ENCODE measurements at places on chromosomes 1 and 21. TPM values are rescaled to one million over a fixed set of nuclear protein-coding genes. Genes with fewer than 3 reads are reported as not detected.

DNA sequence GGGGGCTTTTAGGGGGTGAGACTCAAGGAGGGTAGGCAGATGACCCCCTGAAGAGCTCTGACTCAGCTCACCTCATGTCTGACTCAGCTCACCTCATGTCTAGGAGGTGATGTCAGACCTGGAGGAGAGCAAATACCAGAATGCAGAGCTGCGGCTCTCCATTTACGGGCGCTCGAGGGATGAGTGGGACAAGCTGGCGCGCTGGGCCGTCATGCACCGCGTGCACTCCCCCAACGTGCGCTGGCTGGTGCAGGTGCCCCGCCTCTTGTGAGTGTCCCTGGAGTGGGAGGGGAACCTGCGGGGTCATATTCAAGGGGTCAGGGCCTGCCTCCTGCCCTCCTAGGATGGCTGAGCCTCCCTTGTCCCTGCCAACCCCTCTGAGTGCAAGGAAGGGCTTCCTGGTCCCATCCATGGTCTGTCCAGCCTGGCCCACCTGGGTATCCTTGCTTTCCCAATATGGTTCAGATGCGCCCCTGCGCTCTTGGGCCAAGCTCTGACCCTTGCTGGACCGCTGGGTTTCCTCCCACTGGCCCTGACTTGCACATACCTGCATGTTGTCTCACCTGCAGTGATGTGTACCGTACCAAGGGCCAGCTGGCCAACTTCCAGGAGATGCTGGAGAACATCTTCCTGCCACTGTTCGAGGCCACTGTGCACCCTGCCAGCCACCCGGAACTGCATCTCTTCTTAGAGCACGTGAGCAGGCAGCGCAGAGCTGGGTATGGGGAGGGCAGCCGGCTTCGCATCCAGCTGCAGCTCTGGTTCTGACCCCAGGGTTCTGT, 9.1 kb downstream of the AMPD2 start:
- no peaks in the 10 kb centered on the region for H3K27me3 ChIP-seq
- no peak overlapping the region for H3K27ac ChIP-seq
- H3K4me3 ChIP-seq: no peak overlapping the region

HLX gene
- 0.43 TPM for total RNA-seq

DNA sequence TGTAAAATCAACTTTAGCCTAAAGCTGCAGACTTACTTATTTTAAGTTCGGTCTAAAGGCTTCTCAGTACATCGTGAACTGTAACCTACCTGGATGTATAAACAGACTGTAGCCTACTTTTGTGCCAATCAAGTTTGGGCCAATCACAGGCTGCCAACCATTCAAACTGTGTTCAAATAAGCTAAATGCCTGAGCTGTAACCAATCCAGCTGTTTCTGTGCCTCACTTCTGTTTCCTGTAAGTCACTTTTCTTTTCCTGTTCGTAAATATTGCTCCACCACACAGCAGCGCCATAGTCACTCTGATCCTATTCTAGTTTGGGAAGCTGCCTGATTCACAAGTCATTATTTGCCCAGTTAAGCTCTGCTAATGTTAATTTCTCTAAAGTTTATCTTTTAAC, 37.5 kb upstream of the SLAMF9 start:
- H3K27ac ChIP-seq: no peak overlapping the region
- H3K4me1 ChIP-seq: peaks cover 4% of the 10 kb centered on the region
- H3K4me3 ChIP-seq: no peak overlapping the region
- no peak for DNase-seq
- H3K27me3 ChIP-seq: peaks cover 24% of the 10 kb centered on the region
- H3K36me3 ChIP-seq: no peaks in the 10 kb centered on the region

- no peaks in the 10 kb centered on the region for H3K36me3 ChIP-seq
- peaks cover 4% of the 10 kb centered on the region for H3K4me1 ChIP-seq
- H3K27me3 ChIP-seq: peaks cover 26% of the 10 kb centered on the region
- no peak for DNase-seq
- no peak overlapping the region for H3K27ac ChIP-seq
These were observed 29.7 kb downstream of the TRIM11 start for GRCh38 chr1:228376651-228377631.

DNA sequence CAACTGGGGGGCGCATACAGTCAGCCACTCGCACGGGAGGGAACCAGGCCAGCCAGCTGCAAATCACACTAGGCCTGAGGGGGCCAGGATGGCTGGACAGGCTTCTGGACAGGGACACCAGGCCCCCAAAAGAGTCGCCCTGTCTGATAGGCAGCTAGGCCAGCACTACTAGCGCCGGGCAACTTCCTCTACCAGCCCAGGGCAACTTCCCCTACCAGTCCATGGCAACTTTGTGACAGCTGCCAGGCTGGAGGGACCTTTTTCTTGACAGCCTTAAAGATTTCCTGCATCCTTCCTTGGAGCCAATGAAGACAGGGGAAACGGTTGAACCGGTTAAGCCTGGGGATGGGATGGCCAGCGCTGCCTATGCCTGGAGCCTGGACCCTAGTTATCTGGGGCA, 5.1 kb downstream of the IFFO2 start:
- peak overlapping the region; percentile 82 for H3K4me3 ChIP-seq
- H3K36me3 ChIP-seq: peaks cover 5% of the 10 kb centered on the region
- H3K4me1 ChIP-seq: peaks cover 69% of the 10 kb centered on the region
- DNase-seq: no peak
- H3K27me3 ChIP-seq: peaks cover 21% of the 10 kb centered on the region

MFSD2A gene
- 2.7 TPM for total RNA-seq

GRCh38 chr21:28294051-28294450, 698.6 kb downstream of the LTN1 start:
- no peak overlapping the region for H3K4me3 ChIP-seq
- no peak for DNase-seq
- H3K4me1 ChIP-seq: no peaks in the 10 kb centered on the region
- no peak overlapping the region for H3K27ac ChIP-seq

OLFML2B gene
- total RNA-seq: 0.82 TPM

- H3K4me1 ChIP-seq: peaks cover 73% of the 10 kb centered on the region
- peaks cover 59% of the 10 kb centered on the region for H3K36me3 ChIP-seq
- no peak for DNase-seq
- H3K27me3 ChIP-seq: no peaks in the 10 kb centered on the region
These were observed 36.6 kb downstream of the XCL2 start for GRCh38 chr1:168507231-168507630.

DNA sequence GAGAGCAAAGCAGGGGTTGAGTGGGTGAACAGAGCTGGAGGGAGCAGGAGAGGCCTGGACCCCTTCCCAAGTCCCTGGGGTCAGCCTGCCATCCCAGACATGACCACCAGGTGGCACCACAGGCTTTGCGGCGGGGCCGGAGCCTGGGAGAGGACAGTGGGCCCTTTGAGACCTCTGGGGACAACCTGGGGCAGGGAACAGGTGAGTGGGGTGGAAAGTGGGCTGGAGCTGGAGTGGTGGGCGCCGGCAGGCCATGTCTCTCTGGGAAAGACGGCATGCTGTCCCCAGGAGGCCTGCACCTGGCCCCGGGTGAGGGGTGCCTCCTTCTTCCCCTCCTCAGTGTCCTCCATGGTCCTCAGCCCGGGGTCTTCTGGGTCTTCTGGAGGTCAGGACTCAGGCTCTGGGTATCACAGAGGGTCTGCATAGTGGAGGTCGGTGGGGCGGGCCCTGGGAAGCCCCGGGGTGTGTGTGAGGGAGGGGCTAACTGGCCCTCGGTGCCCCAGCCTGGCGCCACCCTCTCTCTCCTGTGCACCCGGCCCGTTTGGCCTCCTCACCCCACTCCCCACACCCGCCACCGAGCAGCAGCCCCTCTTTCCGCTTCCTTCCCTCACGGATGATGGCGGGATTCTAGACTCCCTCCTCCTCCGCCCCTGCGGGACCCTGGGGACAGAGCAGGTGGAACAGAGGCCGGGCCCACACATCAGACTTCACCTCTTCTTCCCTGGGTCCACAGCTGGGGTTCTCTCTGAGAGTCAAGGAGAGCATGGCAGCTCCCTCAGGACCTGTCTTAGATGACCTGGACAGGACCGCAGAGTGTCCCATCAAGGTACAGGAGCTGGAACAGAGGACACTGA, 28.5 kb upstream of the PKP1 start:
- H3K4me3 ChIP-seq: no peak overlapping the region
- H3K27me3 ChIP-seq: peaks cover 2% of the 10 kb centered on the region
- peak; percentile 80 for DNase-seq
- no peaks in the 10 kb centered on the region for H3K36me3 ChIP-seq
- H3K4me1 ChIP-seq: no peaks in the 10 kb centered on the region

DNA sequence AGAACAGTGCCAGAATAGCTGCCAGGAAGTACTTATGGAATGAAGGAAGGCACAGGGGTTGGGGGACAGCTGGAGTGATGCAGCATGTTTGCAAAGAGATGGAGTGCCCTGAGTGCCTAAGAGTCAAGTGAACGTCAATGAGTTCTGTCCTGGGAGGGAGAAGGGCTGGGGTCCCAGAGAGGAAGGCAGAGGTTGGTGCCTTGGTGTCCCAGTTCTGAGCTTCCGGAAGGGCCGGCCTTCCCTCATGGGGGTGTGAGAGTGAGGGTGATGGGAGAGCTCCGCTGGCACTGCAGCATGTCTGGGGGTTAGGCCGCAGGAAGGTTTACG, 17.6 kb downstream of the NES start:
- peak overlapping the region; percentile 82 for H3K4me3 ChIP-seq
- no peaks in the 10 kb centered on the region for H3K36me3 ChIP-seq
- H3K4me1 ChIP-seq: peaks cover 60% of the 10 kb centered on the region
- H3K27ac ChIP-seq: peak overlapping the region; percentile 89
- peaks cover 39% of the 10 kb centered on the region for H3K27me3 ChIP-seq

AVPR1B gene
- not detected for total RNA-seq

SIK1 gene
- 31.6 TPM for total RNA-seq

OR6K3 gene
- total RNA-seq: not detected

SLAMF1 gene
- total RNA-seq: 42.6 TPM

DNA sequence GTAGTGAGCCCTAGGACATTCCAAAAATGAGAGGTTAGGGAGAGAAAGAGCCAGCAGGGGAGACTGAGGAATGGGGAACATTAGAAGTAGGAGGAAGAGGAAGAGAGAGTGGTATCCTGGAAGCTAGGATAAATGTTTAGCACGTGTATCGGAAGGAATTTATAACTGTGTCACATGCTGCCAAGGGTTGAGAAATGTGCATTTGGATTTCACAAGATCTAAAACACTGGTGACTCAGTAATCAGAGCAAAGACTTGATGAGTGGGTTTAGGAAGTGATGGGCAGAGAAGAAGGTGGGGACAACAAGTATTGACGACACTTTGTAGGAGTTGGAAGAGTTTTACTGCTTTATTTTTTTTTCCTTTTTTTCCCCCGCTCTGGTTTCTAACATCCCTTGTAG, 193.9 kb downstream of the FMN2 start:
- H3K4me1 ChIP-seq: no peaks in the 10 kb centered on the region
- H3K36me3 ChIP-seq: no peaks in the 10 kb centered on the region
- no peak for DNase-seq
- H3K27ac ChIP-seq: no peak overlapping the region
